Mammary epithelial cell (primary cell): ENCODE measurements at places on chromosomes 12 and 14. TPM values are rescaled to one million over a fixed set of nuclear protein-coding genes. Genes with fewer than 3 reads are reported as not detected.

EML1 gene
- 1.4 and 2.8 TPM in 2 replicates for total RNA-seq

ABHD12B gene
- total RNA-seq = not detected

TDRD9 gene
- total RNA-seq = 3.5 TPM

GRCh38 chr14:66509874-66510273, 1.9 kb downstream of the GPHN start:
- DNase-seq = peak; percentile 4
